ENCODE measurements at places on chromosomes 1 and 21.

- DNase-seq: peak; percentile 59
Observed at GRCh38 chr21:44723177-44724131, 12.1 kb upstream of the TSPEAR start.

DNA sequence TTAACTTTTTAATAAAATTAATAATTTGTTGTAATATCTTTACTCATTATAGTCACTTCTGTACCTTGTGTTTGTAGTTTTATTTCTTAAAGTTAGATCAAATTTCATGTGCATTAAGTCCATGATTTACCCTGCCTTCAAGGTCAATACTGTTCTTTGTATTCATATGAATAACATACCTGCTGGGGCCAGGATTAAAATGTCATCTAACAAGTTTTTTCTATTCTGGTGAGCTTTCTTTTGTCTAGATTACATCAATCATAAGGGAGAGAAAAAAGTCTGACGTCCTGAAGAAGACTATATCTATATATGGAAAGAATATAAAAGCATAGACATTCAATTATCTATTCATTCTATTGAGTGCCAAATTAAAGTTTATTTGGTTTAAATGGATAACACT, 232.6 kb downstream of the COL11A1 start:
- no peak for DNase-seq

GRCh38 chr1:237877631-237878030, 13.1 kb downstream of the ZP4 start:
- no peak for DNase-seq

GRCh38 chr1:95139039-95139438, 21.9 kb downstream of the TLCD4 start:
- no peak for DNase-seq

GRCh38 chr1:228996281-228996680, 261.0 kb downstream of the RHOU start:
- DNase-seq: no peak

DNA sequence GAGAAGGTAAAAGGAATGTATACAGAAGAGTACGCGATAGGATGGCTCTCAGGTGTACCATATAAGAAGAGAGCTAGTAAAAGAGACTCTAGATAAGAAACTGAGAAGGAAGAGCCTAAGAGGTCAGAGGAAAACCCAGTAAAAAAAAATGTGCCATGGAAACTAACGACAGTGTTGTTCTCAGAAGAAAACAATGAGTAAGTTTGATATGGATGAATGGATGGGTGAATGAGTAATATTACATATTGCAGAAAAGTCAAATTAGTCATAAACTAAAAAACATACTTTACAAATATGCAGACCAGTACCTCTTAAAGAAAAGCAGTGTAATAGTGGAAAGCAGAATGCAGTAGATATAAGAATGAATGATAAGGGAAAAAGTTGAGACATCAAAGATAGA, 316.2 kb downstream of the HMCN1 start:
- DNase-seq: no peak

- DNase-seq: no peak
Observed at GRCh38 chr1:231000639-231001038, 21.7 kb downstream of the ARV1 start.

- DNase-seq: no peak
Observed at GRCh38 chr1:15749399-15750291, 7.3 kb downstream of the TMEM82 start.

DNA sequence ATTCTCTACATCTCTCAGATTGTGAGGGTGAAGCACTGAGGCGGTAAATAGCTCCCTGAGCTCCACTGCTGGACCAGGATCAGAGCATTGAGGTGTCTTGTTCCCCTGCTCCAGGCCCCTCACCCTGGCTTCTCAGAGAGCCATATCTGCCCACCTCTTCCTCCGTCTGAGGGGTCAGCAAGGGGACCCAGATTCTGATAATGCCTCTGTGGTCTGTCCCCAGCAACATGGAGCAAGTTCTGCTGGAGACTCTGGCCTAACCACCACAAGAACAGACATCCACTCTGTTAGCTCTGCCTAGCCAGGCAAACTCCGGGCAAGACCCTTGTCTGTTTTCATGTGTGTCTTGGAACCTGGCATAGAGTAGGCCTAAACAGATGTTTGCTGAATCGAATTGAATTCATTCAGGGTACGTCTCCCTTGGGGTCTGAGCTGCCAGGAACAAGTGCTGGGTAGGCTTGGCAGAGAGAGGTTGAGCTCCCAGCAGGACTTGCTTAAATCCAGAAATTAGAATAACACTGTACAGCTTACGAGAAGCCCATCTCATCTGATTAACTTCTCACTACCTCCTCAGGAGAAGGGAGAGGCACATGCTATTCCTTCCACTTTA, 2.3 kb downstream of the TRAF5 start:
- DNase-seq: no peak

- DNase-seq: no peak
Observed at GRCh38 chr1:3679098-3679555, 26.8 kb downstream of the TP73 start.

- DNase-seq: no peak
Observed at GRCh38 chr21:21165063-21165645, 166.9 kb downstream of the NCAM2 start.

All from NCI-H1436 treated with DMSO at 0.1 percent for 48 hours (cell line).